ENCODE measurements at places on chromosomes 16 and 17.

GRCh38 chr17:69062860-69063581 is 2.3 kb upstream of the ABCA9 start:
- no peak for DNase-seq

- no peak for DNase-seq
Observed at GRCh38 chr16:24526701-24527495, 12.5 kb upstream of the RBBP6 start.

- no peak for DNase-seq
Observed at GRCh38 chr16:82738699-82739098, 111.9 kb downstream of the CDH13 start.

GRCh38 chr17:2405247-2405926 is 4.5 kb upstream of the MNT start:
- DNase-seq = no peak

DNA sequence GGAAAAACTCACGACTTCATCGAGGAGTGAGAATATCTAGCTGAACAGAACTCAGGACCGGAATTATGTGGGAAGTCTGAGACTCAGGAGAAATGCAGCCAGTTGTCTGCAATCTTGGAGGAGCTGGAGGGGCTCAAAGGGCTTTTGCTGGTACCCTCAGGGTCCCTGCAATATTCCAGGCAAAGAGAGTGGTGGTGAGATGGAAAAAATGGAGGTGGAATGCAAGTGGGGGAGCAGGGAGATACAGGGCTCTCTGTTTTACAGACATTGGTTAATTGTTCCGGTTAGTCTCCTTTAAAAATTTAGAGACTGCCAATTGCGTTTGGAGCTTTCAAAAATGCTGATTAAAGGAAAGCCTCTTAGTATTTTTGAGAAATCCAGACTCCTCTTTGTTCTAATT is 18.2 kb upstream of the HP start:
- DNase-seq = no peak

- DNase-seq = no peak
Observed at GRCh38 chr16:65102326-65102725, 19.5 kb downstream of the CDH11 start.

DNA sequence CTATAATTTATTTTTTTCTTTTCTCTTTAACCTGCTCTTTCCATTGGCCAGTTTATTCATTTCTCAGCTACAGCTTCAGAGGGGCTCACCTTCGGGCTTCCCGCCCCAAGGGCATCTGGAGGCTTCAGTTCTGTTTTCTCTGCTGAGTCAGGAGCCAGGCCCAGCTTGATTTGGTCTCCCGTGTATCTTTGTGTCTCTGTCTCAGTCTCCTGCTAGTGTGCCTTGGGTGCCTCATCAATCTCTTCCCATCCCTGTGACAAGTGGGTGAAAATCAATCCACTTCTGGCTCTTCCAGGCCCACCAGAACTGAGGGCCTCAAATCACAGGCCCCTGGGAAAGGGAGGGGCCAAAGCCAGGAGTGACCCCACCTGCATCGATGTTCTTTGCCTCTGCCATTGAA is 72.1 kb downstream of the CCDC182 start:
- DNase-seq = no peak

DNA sequence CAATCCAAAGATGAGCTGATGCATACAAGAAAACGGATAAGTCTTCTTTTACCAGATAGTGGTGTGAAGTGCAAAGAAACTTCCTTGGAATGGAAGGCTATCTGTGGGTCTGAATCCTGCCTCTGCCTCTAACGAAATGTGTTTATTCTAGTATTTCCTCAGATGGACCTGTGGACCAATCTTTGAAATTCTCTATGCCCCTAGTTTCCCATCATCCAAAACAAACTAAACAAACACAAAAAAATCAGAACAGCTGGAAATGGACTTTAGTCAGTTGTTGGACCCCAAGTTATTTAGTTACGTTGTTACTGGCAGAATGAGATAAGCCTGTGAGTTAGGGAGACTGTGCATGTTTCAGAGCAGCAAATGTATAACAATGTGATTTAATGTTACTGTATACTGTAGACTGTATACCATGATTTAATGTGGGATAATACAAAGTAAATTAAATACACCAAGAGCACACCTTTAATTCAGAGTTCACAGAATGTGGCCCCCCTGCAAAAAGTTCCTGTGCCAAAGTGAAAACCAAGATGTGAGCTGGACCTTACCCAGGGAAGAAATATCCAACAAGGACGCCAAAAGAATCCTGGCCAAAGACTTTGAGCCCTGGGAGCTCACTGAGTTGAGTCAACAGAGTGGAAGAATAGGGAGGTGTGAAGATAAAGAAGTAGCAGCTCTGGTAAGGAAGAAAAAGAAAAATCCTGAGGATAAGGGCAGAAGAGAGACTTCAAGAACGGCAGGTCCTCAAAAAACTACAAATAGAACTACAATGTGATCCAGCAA is 255.2 kb downstream of the CNTNAP4 start:
- DNase-seq = no peak

GRCh38 chr17:41986634-41987033 is 20.0 kb downstream of the CNP start:
- no peak for DNase-seq

DNA sequence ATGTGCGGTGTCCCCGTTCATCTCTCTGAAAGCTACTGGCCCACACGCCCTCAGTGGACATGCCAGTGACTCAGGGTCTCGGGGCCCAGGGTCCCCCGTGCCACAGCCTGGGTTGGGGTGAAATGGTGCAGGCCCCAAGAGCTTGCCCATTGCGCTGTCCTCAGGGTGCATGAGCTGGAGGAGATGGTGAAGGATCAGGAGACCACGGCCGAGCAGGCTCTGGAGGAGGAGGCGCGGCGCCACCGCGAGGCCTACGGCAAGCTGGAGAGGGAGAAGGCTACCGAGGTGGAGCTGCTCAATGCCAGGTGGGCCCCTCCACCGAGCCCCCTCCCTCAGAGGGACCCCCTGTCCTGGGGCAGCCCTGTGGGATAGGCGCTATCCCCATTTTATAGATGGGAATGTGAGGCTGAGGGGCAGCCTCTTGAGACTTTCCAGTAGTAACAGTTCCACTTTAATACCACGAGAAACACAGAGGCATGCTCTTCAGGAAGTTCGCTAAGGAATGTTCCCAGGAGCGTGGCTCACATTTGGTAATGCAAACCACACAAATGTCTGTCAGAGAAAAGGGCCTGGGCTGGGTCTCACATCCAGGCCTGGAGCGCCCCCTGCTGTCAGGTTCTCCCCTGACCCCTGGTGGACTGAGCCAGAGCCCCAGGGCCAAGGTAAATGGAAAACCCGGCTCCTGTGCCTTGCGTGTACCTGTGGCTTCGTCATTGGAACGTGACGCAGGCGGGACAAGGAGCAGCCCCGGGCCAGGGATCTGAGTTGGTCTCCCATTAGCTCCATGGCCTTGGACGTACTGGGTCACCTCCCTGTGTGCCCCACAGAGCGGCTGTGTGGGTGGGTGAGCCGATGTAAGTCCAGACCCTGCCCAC is 133.7 kb downstream of the RAB11FIP4 start:
- peak; percentile 92 for DNase-seq

Data from GM12891 (cell line).